Left ventricle myocardium inferior (tissue), 1 donor: ENCODE measurements at places on chromosomes 1 and 21. TPM values are rescaled to one million over a fixed set of nuclear protein-coding genes. Genes with fewer than 3 reads are reported as not detected.

The CNKSR1 gene
- 1.8 TPM for total RNA-seq

The CASQ2 gene
- total RNA-seq, result 1,110 TPM

The CLCA4 gene
- total RNA-seq, result 0.27 TPM

GRCh38 chr21:45866551-45866950, 115.0 kb upstream of the COL6A1 start:
- DNase-seq, result no peak
- H3K4me3 ChIP-seq, result no peak overlapping the region
- H3K36me3 ChIP-seq, result no peaks in the 10 kb centered on the region
- no peak overlapping the region for H3K27ac ChIP-seq
- no peaks in the 10 kb centered on the region for H3K4me1 ChIP-seq

DNA sequence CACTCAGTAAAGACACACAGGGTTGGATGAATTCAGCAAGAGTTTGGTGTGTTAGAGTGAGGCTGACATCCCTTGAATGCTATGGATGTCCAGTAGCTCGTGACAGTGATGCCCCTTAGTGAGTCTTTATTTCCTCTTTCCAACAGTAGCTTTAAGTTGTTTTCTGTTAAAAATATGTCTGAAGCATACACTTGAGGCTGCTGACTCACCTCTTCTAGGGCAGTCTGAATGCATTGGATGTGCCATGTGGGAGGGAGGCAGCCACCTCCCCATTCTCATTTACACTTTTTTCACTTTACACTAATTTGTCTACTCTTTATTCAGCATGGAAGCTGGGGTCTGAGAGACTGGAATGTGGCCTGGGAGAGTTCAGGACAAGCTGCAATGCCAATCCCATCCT, 17.6 kb downstream of the NOS1AP start:
- no peaks in the 10 kb centered on the region for H3K27me3 ChIP-seq
- H3K4me3 ChIP-seq, result no peak overlapping the region
- DNase-seq, result no peak
- H3K27ac ChIP-seq, result no peak overlapping the region
- no peaks in the 10 kb centered on the region for H3K36me3 ChIP-seq
- H3K4me1 ChIP-seq, result no peaks in the 10 kb centered on the region

- H3K4me3 ChIP-seq, result no peak overlapping the region
- peak overlapping the region; percentile 51 for H3K27ac ChIP-seq
- DNase-seq, result peak; percentile 36
These were observed 15.1 kb downstream of the MIIP start for GRCh38 chr1:12034381-12034801.

GRCh38 chr1:205943245-205943644, at the start of gene SLC26A9:
TSS of gene SLC26A9 (minus strand) at chr1:205943456. CDS start at chr1:205935820, 7,636 bp downstream.
- no peak for DNase-seq
- peaks cover 27% of the 10 kb centered on the region for H3K27me3 ChIP-seq
- H3K4me3 ChIP-seq, result no peak within 1 kb of the TSS
- no peak within 1 kb of the TSS for H3K27ac ChIP-seq
- peaks cover 18% of the 10 kb centered on the region for H3K4me1 ChIP-seq
- no peaks in the 10 kb centered on the region for H3K36me3 ChIP-seq

GRCh38 chr1:54604051-54604450, 19.3 kb downstream of the FAM151A start:
- no peaks in the 10 kb centered on the region for H3K27me3 ChIP-seq
- H3K27ac ChIP-seq, result no peak overlapping the region
- H3K4me3 ChIP-seq, result no peak overlapping the region
- peaks cover 63% of the 10 kb centered on the region for H3K36me3 ChIP-seq
- H3K4me1 ChIP-seq, result no peaks in the 10 kb centered on the region
- DNase-seq, result no peak
